ENCODE measurements at places on chromosomes 7 and 10. TPM values are rescaled to one million over a fixed set of nuclear protein-coding genes. Genes with fewer than 3 reads are reported as not detected.

GRCh38 chr10:71248210-71248609 is 35.8 kb downstream of the UNC5B start:
- DNase-seq = no peak

DNA sequence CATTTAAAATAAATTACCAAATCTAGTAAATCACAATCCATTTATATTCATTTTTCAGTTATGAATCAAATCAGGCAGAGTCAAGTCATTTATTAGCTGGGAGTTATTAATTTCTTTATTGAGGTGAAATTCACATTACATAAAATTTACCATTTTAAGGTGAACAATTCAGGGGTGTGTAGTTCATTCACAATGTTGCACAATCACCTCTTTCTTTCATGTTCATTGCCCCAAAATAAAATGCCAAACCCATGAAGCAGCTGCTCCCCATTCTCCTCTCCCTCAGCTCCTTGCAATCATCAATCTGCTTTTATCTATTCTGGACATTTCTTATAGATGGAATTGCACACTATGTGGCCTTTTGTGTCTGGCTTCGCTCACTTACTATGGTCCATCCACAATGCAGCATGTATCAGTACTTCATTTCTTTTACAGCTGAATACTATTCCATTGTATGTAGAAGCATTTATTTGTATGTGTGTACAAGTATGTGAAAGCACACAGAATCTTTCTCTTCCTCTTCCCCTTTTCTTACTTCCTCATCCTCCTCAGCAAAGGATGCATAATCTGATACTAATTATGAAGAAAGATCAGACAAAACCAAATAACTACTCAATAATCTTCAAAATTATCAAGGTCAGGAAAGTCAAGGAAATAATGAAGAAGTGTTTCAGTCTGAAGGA is 60.6 kb downstream of the LMBR1 start:
- no peak for DNase-seq

GRCh38 chr7:36726311-36726710 is 2.0 kb upstream of the AOAH start:
- no peak for DNase-seq

GRCh38 chr7:51314726-51315125 is 1.9 kb downstream of the COBL start:
- DNase-seq = no peak

GRCh38 chr10:9965341-9965740 is 1052.3 kb upstream of the CELF2 start:
- DNase-seq = no peak

DNA sequence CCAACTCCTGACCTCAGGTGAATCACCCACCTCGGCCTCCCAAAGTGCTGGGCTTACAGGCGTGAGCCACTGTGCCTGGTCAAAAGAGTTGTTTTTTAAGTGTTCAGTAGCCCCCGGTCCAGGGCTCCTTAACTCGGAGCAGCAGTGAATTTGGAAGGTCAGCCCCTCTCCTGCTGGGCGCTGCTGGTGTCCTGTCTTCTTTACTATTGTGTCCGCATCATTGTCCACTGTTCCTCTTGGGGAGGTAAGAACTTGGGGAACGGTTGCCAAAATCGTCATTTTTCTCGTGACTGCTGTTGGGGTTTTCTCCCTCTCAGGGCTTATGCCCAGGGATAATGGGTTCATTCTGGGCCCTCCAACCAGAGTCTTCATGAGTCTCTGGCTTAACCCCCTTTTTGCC is 46.7 kb downstream of the CAMK1D start:
- no peak for DNase-seq

- no peak for DNase-seq
These were observed 244.9 kb upstream of the KLF6 start for GRCh38 chr10:4029866-4030265.

DNA sequence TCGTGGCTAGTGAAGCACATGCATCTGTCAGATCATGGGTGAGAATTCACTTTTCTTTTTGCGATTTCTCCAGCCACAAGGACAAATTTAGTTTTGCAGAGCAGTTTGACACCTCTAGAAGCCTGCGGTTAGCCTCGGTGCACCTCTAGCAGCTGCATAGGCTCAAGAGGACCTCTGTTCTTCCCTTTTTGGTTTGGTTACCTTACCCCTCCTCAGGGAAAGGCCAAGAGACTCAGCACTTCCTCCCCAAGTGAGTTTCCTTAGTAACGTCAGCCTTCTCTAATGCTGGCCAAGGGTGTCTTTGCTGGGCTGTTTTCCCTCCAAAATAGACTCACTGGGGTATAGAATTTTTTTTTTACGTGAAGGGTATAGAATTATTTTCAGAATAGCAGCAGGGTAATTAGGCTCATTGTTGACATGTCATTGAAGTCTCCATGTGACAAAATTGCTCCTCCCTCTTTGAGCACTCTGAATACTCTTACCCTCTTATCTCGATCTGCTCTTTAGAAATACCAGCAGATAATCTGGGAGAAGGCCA is 97.8 kb downstream of the AUTS2 start:
- DNase-seq = no peak

- DNase-seq = no peak
These were observed 5.9 kb downstream of the AKR1B1 start for GRCh38 chr7:134452991-134453473.

DNA sequence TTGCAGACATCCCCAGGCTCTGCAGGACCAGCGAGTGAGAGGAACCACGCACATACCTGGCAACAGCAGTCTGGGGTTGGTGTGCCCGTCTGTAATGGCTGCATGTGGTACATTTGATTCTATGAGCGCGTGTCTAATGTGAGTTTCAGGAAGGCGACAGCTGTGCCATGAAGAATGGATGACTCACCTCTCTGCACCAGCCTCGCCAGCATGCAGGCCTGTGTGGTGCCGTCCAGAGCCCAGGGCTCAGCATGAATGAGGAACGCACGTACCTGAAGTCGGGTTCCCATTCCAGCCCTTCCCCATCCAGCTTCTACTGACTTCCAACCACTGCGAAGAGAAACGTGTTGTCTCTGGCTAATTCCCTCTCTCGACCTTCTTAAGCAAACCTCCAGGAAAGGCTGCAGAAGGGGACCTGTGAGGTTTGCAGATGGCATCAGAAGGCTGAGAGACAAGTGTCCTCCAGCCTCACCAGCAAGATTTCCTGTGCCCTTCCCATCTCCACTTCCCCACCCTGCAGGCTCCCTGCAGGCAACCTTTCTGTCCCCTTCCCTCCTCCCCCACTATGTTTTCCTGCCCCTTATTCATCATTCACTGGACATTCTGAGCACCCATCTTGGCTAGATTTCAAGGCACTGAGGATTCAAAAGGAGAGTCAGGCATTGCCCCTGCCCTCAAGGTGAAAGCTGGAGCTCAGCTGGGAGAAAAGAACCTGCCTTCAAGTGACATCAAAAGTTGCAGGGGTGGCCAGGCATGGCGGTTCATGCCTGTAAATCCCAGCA is 54.3 kb downstream of the ASB13 start:
- no peak for DNase-seq

DNA sequence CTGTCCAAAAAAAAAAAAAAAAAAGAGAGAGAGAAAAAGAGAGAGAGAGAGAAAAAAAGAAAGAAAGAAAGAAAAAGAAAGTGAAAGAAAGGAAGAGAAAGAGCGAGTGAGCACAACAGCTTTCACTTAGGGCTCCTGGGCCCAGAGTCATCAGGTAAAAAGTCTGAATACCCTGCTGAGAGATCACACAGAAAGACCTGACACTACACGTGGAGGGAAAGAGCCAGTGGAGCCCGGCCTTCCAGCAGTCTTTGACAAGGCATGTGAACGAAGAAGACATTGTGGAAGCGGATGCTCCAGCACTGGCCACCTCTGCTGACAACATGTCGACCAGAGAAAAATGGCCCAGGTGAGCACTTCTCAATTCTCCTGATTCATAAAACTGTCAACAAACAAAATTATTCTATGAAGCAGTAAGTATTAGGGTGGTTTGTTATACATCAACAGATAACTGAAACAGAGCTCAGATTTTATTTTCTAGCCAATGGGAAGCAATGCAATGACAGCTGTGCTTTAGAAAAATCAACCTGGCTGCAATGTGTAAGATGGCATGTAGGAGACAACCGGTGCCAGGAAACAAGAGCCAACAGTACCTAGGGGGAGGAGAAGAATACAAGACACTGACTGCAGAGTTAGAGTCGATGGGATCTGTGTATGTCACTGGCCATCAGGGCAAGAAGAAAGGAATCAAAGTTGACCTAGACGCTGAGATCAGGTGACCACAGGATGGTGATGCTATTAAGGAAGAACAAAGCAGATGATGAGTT is 4.4 kb downstream of the RNF216 start:
- no peak for DNase-seq

DNA sequence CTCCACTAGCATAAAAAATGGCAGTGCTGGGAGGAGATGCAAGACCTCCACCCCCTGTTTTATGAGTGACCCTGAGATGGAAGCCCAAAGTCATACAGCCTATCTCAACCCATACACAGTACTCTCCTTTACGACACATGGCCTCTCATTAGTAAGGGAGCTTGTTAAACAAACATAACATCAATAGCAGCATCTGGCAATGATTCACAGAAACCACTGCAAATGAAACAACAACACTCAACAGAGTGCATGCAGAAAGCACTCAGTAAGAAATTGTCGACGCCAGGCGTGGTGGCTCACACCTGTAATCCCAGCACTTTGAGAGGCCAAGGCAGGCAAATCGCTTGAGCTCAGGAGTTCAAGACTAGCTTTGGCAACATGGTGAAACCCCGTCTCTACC is 27.5 kb upstream of the FIGNL1 start:
- no peak for DNase-seq

Gene WDR86
- not detected for total RNA-seq

Gene SPDYE9
- total RNA-seq = not detected

Gene ZNF92
- 16.2 TPM for total RNA-seq

Measured in K562 (cell line).